Natural killer cell treated with Interleukin-12 subunit alpha and Interleukin-12 subunit beta and Interleukin-15 and Interleukin-18, amount 100 ng/mL, for 72 hours (primary cell): ENCODE measurements at places on chromosomes 3 and 15.

- DNase-seq, result no peak
Measured at GRCh38 chr15:76401285-76401684, 64.7 kb downstream of the ISL2 start.

DNA sequence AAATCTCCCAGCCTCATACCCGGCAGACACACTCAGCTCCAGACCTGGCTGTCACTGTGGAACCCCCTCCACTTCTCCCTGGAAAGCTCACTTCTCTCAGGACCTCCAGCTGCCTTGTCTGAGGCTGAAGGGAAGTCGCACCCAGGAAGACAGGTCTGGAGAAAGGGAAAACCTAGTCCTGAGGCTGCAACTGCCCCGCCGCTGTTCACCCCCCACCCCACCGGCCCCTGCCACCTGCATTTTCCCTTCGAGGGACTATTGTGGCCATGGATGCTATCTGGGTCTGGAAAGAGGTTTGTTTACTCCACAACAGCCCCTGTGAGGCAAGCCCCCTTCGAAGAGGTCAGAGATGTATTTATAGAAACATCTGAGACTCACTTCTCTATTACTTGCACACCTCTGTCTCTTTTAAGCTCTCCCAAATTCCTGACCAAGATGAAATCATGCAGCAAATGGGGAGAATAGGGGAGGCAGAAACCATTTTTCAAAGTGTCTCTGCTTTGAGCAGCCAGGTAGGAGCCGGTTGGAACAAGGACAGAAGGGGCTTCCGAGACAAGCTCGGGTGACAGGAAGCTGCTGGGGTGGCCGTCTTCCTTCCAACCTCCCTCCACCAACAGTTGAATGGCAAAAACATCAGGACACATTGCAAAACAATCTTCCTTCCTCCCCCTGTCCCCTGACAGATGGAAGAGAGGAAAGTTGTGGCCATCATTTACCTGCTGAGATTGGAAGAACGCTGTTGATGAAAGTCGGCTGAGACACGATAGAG is 518 bp downstream of the COLQ start:
- no peak for DNase-seq

DNA sequence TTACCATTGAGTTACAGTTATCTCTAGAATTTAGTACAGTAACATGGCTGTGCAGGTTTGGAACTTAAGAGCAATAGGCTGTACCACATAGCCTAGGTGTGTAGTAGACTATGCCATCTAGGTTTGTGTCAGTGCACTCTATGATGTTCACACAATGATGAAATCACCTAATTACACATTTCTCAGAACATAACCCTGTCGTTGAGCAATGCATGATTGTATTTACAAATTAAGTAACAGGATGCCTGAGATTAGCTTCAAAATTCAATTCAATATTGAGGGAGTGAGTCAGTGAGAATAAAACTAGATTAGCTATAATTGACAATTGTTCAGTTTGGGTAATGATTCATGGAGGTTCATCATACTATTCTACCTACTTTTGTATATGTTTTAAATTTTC is 633.8 kb downstream of the IGSF11 start:
- no peak for DNase-seq

DNA sequence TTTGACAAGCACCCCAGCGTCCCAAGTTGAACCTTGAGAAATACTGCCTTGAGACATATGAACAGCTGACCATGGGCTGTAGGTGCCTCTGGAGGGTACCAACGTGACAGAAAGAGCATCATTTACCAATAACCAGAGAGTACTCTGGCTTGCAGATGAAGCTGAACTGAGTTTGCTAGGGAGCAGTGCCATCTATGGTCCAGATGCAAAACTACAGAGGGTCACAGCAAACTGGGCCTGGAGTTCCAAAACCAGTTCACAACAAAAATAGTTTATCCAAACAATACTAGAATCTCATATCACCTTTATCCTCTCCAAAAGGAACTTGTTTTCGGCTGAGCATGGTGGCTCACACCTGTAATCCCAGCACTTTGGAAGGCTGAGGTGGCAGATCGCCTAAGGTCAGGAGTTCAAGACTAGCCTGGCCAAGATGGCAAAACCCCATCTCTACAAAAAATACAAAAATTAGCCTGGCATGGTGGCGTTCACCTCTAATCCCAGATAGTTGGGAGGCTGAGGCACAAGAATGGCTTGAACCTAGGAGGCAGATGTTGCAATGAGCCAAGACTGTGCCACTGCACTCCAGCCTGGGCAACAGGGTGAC is 69.3 kb downstream of the CHAC1 start:
- DNase-seq, result no peak

- no peak for DNase-seq
Measured at GRCh38 chr3:188435266-188435665, 281.3 kb downstream of the LPP start.

DNA sequence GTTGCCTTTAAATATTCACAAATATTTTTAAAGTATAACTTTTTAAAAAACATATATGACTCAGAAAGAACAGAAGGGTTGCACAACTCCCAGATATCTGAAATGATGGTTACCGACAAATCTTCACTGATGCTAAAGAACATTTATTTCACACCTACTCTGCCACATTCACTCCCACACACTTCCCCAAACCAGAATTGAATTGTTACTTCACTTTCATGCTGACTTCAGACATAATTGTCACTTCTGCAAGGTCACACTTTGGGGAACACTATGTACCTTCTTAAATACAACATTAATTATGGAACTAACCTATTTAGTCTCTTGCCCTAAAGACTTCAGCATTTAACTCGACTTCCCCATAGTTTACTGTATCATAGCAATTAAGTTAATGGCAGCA is 795.1 kb downstream of the FHIT start:
- no peak for DNase-seq

DNA sequence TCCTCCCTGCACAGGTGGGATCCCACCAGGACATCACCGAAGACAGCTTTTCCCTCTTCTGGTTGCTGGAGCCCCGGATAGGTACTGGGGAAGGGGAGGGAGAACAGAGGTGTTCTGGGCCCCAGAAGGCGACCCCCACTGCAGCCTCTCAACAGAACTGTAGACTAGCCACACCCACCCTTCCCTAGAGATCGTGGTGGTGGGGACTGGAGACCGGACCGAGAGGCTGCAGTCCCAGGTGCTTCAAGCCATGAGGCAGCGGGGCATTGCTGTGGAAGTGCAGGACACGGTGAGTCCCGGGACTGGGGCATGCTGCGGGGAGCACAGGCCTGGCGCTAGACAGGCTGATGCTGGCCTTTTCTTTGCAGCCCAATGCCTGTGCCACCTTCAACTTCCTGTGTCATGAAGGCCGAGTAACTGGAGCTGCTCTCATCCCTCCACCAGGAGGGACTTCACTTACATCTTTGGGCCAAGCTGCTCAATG is 809 bp downstream of the NDUFAF3 start:
- no peak for DNase-seq

GRCh38 chr3:175274056-175274455 is 414.9 kb downstream of the NAALADL2 start:
- no peak for DNase-seq

GRCh38 chr15:73573572-73573971 is 59.6 kb downstream of the NPTN start:
- no peak for DNase-seq

- no peak for DNase-seq
Measured at GRCh38 chr3:165855581-165855980, 18.4 kb upstream of the BCHE start.

DNA sequence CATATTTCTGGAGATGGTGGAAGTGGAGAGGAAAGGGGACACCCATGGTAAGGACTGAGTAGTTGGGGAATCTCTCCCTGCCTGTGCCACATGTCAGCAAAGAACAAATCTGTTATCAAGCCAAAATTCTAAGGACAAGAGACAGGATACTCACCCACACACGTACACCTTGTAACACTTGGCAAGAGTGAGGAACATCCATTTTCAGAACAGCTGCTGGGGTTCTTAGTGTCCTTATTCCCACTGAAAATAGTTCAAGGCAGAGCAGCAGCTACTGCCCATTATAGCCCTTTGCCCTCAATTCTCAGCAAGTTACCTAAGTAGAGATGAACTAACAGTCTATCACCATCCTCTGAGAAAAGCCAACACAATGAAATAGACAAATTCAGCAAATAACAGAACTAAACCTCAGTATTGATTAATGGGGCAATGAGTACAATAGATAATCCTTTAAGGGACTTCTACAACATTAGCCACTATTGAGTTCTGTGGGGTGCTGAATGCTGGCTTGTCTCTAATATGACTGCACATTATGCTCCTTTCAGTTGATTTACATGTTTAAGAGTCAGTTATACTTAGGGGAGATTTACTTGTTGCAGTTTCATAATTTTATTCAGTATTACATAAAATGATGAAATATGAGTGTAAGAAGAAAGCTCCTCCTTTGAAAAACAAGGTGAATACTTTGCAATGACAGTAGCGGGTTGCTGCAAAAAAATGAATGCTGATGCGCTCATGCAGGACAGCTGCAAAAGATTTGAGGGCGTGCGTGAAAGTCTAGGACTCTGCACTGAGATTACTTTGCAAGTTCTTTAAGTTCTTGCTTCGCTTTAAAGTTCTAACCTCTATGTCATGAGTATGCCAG is 22.4 kb downstream of the SENP5 start:
- no peak for DNase-seq

DNA sequence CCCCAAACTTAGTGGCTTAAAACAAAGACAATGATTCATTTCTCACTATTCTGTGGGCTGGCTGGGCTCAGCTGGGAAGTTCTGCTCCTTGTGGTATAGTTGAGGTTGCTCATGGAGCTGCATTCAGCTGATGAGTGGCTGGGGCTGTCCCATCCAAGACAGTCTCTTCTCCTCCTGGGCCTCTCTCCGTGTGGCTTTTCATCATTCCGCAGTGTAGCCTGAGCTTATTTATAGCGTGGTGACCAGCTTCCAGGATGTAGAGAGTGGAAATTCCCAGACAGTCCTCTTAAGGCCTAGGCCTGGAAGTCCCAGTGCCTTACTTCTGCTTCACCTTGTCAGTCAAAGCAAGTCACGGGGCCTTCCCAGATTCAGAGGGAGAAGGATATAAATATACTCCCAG is 136.7 kb upstream of the DAZL start:
- DNase-seq, result no peak
